ENCODE measurements at places on chromosomes 4 and X.

DNA sequence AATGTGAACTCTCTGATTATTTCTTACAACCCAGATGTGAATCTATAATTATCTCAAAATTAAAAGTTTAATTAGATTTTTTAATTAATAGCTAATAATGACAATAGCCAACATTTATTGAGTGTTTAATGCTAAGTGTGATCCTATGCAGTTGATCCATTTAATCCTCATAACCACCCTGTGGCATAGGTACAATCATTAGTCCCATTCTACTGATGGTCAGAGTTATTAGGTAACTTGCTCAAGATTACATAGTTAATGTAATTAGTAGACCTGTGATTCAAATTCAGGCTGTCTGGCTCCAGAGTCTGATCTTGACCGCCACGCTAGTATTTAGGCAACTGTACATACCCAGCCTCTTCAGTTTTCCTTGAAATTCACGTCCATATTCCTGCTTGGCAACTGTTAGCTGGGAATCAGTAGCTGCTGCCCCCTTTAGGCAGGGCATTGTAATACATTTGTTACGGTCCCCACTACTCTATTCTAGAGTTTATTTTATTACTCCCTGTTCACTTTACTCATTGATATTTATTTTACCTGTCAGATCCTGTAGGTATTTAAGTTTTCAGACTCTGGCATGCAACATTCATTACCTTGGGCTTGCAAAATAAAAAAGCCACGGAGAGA lies 20.6 kb upstream of the TEC start:
- no peak for DNase-seq

DNA sequence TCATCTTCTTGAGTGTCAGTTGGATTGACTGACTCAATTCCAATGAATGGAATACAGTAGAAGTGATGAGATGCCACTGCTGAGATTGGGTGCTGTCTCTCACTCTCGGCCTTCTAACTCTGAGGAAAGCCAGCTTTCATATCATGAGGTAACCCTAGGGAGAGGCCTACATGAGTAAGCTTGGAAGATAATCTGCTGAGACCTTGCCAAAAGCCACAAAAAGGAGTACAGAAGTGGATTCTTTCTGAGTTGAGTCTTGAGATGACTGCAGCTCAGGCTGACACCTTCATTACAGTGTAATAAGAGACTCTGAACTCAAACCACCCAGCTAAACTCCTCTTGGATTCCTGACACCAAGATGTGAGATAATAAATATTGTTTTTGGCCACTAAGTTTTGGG lies 537.4 kb upstream of the MAGEB18 start:
- no peak for DNase-seq

DNA sequence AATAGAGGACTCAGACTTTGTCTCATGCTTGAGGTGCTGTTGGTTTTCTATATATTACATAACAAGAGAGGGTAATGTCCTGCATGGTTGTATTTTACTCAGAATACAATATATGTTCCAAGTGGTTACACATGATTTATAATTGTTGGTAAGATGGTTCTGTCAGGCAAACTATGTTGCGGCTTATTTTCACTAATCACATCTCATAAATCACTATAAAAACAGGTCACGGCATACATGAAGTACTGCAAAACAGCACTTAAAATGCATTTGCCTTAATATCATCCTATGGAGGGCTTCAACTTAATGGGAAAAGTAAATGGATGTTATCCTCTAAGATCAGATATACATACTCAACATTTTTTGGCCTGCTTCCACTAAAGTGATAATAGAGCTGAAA lies 246.0 kb upstream of the ARSJ start:
- no peak for DNase-seq

DNA sequence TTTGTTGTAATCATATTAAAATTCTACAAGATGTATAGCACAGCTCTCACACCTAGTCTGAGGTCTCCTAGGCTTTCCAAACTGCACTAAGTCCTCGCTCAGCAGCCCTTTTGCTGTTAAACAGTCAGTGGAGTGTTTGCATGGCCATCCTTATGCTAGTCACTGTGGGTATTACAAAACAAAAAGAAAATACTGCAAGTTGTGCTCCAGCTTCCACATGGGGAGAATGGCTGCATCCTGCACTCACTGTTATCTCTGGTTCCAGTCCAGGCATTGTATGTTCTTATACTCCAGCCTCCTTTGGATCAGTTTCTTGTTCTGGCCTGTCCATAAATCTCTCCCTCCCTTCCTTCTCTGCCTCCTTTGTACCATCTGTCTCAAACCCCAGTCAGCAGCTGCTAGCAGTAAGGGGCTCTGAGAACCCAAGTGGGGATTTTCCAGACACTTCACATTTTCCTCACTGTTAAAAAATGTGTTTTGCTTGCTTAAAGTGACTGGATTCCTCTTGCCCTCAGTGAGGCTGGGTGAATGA lies 38.5 kb upstream of the BMP15 start:
- no peak for DNase-seq

- peak; percentile 12 for DNase-seq
Measured at GRCh38 chr4:118888666-118889311, at the start of gene SYNPO2. Gene SYNPO2, plus strand, starts transcription at chr4:118888854. Its CDS starts 183 bp downstream, at chr4:118889037.

GRCh38 chr4:116638592-116638991 lies 446.8 kb downstream of the TRAM1L1 start:
- no peak for DNase-seq

GRCh38 chr4:186485561-186486062 lies 69.8 kb downstream of the MTNR1A start:
- no peak for DNase-seq

DNA sequence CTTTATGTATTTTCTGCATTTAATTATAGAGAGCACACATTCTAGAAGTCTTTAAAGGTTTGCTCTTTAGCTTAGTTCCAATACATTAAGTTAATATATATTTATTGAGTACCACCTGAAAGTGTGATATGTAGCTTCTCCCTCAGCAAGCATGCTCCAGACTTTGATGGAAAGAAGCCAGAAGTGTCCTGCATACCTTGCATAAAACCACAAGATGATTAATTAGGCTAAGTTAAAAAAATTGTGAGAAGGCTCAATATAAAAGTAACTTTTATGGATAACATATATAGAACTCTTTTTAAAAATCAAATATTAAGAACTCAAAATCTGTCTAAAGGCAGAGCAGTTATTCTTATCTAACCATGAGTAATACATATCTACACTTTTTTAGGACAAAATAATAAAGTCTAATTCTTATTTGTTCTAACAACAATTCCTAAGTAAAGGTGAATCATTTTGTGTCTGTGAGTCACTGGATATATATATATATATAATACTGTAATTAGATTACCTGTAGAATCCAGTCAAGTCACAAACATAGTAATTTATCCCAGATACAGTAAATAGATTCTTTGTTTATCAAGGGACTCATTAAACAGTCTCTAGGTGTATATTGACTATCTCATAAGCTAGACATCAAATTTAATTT lies 51.2 kb downstream of the INTS12 start:
- no peak for DNase-seq

DNA sequence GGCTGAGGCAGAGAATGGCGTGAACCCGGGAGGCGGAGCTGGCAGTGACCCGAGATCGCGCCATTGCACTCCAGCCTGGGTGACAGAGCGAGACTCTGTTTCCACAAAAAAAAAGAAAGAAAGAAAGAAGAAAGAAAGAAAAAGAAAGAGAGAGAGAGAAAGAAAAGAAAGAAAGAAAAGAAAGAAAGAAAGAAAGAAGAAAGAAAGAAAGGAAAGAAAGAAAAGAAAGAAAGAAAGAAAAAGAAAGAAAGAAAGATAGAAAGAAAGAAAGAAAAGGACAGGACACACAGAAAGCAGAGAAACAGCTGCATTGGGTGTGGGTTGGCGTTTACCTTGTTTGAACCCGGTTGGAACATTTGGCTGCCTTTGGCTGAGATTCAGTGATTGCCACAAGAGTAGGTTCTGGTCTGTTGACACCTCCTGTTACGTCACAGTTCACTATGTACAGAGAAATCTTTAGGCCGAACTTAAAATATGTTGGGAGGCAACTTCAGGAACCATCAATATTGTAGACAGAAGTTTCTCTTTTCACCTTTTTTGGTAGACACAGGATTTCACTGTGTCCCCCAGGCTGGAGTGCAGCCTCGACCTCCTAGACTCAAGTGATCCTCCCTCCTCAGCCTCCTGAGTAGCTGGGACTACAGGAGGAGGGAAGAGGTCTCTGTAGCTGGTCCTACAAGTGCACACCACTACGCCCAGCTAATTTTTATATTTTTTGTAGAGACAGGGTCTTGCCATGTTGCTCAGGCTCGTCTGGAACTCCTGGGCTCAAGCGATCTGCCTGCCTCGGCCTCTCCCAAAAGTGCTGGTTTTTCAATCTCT lies 16.3 kb upstream of the PLCXD1 start:
- DNase-seq: no peak

GRCh38 chr4:137909529-137910309 lies 332.4 kb downstream of the SLC7A11 start:
- DNase-seq: no peak

GRCh38 chrX:21657318-21658151 lies 595 bp downstream of the KLHL34 start:
- DNase-seq: no peak

GRCh38 chr4:89939994-89940393 lies 45.3 kb downstream of the MMRN1 start:
- no peak for DNase-seq

DNA sequence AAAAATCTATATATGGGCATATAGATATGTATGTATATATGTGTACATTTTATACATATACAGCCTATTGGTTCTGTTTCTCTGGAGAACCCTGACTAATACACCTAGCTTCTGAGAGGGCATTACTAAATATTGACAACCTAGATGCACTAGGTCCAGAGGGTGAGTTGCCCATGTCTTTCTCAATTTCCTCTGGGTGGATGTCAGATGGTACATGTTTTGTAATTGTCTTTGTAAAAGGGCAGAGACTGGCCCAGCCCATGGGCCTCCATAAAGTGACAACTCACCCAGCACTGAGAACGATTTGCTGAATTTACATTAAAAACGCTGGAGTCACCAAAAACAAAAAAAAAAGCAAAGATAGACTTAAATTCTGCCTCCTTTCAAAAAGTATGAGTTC lies 198.5 kb upstream of the FAM241A start:
- no peak for DNase-seq

DNA sequence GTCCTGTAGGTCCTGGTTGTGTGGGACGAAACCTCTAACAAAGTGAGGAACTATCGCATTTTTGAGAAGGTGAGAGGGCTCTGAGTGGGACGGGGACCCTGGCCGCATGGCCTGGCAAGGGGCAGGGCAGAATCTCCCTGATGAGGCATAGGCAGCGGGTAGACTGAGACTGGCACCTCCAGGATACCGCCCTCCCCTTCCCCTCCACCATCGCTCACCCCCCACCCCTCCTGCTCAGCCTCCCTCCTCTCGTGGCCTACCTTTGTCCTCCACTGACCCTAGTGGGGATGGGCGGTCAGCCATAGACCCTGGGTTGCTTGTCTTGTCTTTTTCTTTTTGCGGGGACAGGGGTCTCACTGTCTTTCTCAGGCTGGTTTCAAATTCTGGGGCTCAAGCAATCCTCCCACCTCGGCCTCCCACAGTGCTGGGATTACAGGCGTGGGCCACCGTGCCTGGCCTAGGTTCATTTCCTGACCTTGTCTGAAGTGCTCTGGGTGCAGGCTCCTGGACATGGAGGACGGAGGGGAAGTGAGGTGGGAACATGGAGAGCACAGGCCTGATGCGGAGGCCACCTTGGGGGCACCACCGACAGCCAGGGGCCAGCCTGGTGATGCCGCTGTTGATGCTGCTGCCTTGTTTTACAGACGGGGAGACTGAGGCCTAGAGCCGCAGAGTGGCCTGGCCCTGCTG lies 10.5 kb upstream of the ADD1 start:
- DNase-seq: no peak

- no peak for DNase-seq
Measured at GRCh38 chrX:39689376-39690104, 408.2 kb downstream of the BCOR start.

DNA sequence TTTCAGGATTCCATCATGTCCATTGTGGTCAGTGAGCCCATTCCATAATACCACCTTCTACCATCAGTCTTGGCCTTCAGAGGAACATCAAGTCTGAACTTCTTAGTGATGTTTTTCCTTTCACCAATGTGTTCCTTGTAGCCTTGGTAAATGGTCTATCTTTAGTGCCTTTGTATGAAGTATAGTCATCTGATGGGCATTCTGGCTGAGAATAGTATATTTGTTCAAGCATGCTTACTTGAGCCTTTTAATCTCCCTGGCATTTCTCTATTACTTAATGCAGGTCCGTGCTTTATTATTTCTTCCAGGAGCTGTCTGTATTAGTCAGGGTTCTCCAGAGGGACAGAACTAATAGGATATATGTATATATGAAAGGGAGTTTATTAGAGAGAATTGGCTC lies 99.7 kb downstream of the TLL1 start:
- no peak for DNase-seq

- DNase-seq: peak; percentile 13
Measured at GRCh38 chr4:136900696-136901095, 631.6 kb downstream of the PCDH18 start.

DNA sequence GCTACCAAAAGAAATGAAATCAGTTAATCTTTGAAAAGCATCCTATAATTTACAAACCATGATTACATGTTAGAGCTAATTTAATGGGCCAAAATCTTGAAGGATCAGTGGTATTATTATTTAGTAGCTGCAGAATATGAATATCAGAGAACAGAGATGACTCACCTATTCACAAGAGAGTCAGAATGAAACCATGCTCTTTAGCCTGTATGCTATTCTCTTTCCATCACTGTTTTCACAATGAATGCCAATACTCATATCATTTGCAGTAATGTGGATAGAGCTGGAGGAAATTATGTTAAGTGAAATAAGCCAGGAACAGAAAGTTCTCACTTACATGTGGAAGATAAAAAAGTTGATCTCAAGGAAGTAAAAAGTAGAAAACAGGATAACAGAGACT lies 414.1 kb downstream of the CENPC start:
- no peak for DNase-seq

DNA sequence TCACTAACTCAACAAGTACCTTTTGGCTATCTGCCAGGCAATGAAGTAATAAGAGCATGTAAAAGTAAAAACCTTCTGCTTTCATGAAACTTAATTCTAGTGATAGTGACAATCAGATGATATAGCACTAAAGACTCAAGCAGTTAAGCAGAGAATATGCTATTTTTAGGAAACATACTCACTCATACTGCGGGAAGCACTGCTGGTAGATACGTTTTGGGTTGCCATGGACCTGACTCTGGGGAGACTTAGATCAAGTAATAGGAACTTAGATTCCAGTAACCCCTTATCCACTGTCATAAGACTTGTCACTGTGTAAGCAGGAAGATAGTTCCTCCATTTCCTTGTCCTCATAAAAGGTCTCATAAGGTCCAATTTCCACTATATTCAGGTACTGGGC lies 386.3 kb downstream of the DMD start:
- DNase-seq: no peak

- DNase-seq: no peak
Measured at GRCh38 chr4:176810481-176811249, 17.9 kb upstream of the VEGFC start.

DNA sequence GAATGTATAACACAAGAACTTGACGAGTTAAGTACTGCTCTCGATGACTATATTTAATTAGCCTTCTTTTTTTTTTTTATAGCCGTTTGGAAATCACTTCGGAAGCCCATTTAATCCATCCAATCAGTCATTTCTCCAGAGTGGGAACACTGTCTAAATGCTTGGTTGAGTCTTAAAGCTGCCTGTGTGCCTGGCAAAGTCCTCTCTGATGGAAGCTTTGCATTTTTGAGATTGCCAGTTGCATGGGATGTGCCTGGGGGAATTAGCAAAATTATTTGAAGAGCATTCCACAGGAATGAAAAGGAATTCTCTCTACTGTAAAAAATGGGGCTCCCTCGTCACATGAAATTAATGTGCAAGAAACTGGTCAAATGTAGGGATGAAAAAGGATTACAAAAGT lies 398.8 kb upstream of the RPS6KA3 start:
- no peak for DNase-seq
